Subcutaneous adipose tissue (tissue), 4 donors: ENCODE measurements at places on chromosomes 1 and 21. TPM values are rescaled to one million over a fixed set of nuclear protein-coding genes. Genes with fewer than 3 reads are reported as not detected.

FH gene
- total RNA-seq = 56.3 TPM

GPR52 gene
- 0.75 TPM for total RNA-seq

PTPRU gene
- total RNA-seq = 15.8 TPM

FALEC gene
- total RNA-seq = not detected

ACP6 gene
- total RNA-seq = 19.2 TPM

FAM76A gene
- total RNA-seq = 22.6 TPM

MAP10 gene
- total RNA-seq = 2.0 TPM

CSMD2 gene
- total RNA-seq = 4.4 TPM

GPR153 gene
- total RNA-seq = 17.8 TPM

TMPRSS15 gene
- not detected for total RNA-seq

PRAMEF15 gene
- total RNA-seq = not detected

SPEN gene
- total RNA-seq = 53.7 TPM

TMEM35B gene
- 67.5 TPM for total RNA-seq

SHISAL2A gene
- total RNA-seq = not detected

KCNK2 gene
- 1.7 TPM for total RNA-seq

C1orf94 gene
- not detected for total RNA-seq

TNFRSF8 gene
- 7.2 TPM for total RNA-seq

AADACL3 gene
- total RNA-seq = not detected

MYBPH gene
- total RNA-seq = not detected

COL24A1 gene
- total RNA-seq = 2.9 TPM

COL6A1 gene
- 563 TPM for total RNA-seq

PRRX1 gene
- total RNA-seq = 115 TPM

C1orf185 gene
- total RNA-seq = not detected

RGS13 gene
- 0.88 TPM for total RNA-seq

GSTM5 gene
- 3.4 TPM for total RNA-seq

CLDN19 gene
- not detected for total RNA-seq

MYBPHL gene
- not detected for total RNA-seq

TTC13 gene
- total RNA-seq = 27.3 TPM

MAGOH gene
- total RNA-seq = 28.8 TPM

CELA2A gene
- total RNA-seq = not detected

GJA8 gene
- not detected for total RNA-seq

DCDC2B gene
- not detected for total RNA-seq

CYP2J2 gene
- total RNA-seq = 0.33 TPM

RTCA gene
- total RNA-seq = 32.8 TPM

BRINP2 gene
- 1.8 TPM for total RNA-seq

MAP3K21 gene
- 1.9 TPM for total RNA-seq

LIX1L gene
- total RNA-seq = 26.4 TPM

THRAP3 gene
- total RNA-seq = 88.5 TPM

ACBD3 gene
- 56.6 TPM for total RNA-seq

NUP210L gene
- total RNA-seq = not detected
